ENCODE measurements at places on chromosomes 16 and 17.
A peak's percentile ranks its signal among the peaks of the same experiment; 100 is the strongest.

DNA sequence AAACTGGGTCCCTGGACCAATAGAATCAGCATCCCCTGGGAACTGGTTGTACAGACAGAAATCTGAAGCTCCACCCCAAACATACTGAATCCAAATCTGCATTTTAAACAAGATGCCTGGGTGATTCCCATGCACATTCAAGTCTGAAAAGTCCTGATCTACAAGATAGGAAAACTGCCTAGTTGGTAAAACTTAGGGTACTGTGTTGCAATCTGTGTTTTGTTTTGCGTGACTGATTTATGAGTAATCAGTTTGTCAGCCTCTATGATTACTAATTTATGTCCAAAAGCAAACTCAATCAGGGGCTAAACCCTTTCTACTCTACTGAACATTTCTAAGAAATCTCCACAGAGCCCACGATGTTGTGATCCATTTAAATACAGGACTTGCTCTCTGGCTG is 103.8 kb downstream of the YPEL2 start:
- no peak for DNase-seq

DNA sequence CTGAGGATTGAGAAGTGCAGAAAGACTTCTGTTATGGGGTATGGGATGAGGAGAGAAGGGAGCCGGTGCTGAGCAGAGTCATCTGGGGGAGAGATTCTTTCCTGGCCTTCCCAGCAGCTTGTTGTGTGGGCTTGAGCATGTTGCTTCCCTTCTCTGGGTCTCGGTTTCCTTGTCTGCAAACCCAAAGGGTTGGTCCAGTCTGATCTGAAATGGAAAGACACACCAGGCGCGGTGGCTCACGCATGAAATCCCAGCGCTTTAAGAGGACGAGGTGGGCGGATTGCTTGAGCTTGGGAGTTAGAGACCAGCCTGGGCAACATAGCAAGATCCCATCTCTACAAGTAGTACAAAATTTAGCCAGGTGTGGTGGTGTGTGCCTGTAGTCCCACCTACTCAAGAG is 6.0 kb downstream of the SOCS3 start:
- DNase-seq = no peak

- no peak for DNase-seq
Observed at GRCh38 chr17:27532269-27533263, 76.3 kb downstream of the KSR1 start.

DNA sequence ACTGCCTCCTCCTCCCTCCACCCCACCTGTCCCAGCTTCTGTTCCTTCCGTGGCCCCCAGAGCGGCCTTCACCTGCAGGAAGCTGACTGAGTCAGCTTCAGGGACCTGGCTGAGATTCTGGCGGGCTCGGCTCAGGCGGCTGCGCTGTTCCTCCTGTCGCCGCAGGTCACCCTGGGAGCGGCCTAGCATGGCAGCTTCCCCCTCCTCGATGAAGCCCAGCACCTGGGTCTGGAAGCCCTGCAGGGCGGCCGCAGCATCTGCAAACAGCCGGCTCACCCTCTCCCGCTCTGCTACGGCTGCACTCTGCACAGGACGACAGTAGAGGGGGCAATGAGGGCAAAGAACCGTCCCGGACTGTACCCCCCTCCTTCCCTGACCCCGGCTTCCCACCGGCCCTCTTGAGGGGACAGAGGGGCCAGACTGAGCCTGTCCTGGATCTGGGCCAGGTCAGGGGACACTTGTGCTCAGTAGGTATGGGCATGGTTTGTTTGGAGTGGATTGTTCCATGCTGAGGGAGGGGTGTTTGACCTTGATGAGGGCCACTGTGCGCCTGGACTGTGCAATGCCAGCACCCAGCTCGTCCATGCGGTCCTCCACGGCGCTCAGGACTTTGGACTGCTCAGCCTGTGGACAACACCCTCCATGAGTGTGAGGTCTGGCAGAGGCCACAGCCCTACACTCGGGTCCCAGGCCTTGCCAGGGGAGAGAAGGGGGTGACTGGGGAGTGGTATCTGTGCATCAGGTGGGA is 2.0 kb downstream of the TRIM47 start:
- peak; percentile 55 for DNase-seq

DNA sequence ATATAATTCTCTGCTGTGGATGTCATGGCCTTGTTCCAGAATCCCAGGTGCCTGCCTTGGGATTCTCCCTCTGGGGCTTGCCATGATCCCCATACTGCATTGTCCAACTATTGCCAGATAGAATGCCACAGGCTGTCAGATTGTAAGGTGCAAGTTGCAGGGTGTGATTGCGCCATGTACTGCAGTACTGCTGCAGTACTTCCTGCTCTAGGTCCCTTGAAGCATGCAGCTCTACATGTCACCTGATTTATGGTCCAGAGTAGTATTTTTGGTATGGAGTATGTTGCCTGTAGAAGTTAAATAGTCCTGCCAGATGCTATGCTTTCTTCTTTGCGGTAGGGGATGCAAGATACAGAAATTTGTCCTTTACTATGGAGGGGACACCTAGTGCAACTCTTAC is 7.0 kb upstream of the SLFN5 start:
- no peak for DNase-seq

- no peak for DNase-seq
Observed at GRCh38 chr17:50145532-50146229, 4.8 kb downstream of the PPP1R9B start.

- DNase-seq = no peak
Observed at GRCh38 chr17:43840814-43841213, 6.2 kb upstream of the CD300LG start.

GRCh38 chr16:25912321-25912720 is 220.6 kb downstream of the HS3ST4 start:
- DNase-seq = no peak

GRCh38 chr16:23748630-23749029 is 6.2 kb upstream of the CHP2 start:
- no peak for DNase-seq

DNA sequence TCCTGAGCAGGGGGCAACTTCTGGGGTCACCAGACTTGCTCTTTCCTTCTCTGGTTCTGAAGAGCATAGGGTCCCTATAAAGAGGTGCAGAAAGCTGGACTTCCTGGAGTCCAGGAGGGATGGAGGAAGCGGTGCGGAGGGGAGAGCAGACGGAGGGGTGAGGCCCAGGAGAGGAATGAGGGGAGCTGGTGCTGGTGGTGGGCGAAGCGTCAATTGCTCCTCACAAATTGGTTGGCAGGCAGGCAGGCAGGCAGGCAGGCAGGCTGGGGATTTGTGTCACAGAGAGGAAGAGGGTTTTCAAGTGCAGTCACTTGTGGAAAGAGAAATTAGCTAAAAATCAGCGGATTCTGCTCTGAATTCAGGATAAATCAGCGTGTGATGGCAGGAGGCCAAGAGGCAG is 133.7 kb upstream of the CDC42EP4 start:
- DNase-seq = no peak

GRCh38 chr16:3576211-3576610 is 992 bp downstream of the NLRC3 start:
- no peak for DNase-seq

- DNase-seq = no peak
Observed at GRCh38 chr16:78591682-78592103, 492.2 kb downstream of the WWOX start.
